ENCODE measurements at places on chromosomes 2 and 18.

GRCh38 chr2:35858216-35858615 is 497.4 kb upstream of the CRIM1 start:
- DNase-seq, result no peak

DNA sequence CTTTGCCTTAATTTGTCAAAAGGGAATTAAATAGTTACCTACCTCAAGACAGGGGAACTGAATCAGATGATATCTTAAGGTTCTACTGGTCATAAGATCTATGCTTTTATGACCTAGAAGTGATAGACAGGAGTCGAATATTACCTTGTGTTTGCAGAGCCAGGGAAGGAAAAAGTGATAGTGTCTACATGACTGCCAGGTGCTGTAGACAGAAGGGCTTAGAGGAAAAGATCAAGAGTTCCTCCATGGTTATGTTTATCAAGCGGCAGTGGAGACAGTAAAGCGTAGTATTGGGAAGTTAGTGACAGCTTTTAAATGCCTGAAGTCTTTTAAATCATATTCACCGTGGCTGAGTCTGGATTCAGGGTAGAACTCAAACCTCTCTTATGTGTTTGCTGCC is 11.9 kb downstream of the CRIM1 start:
- no peak for DNase-seq

GRCh38 chr2:172084645-172085459 is 455 bp upstream of the DLX1 start:
- peak; percentile 79 for DNase-seq

- no peak for DNase-seq
These were observed 37.8 kb upstream of the TNP1 start for GRCh38 chr2:216897561-216898203.

- no peak for DNase-seq
These were observed 140.9 kb downstream of the CAPN13 start for GRCh38 chr2:30666266-30666874.

- no peak for DNase-seq
These were observed 304.4 kb downstream of the GULP1 start for GRCh38 chr2:188596054-188596453.

GRCh38 chr2:17867133-17867532 is 11.3 kb upstream of the KCNS3 start:
- DNase-seq, result no peak

DNA sequence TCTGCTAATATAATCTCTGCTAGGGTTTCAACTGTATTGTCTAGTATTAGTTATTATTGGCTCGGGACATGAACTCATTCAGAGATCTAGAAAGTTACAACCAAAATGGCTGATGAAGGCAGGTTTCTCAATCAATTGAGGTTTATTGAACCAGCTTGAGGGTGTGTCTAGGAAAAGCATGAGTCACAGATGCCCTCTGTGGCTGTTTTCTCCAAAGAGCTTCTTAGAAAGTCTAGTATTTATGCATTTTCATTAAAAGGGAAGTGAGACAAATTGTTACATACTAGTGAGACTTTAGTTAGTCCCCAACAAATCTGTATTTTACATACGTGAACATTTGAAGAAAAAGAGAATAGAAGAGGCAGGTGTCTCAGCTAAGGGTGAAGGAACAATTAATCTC is 23.0 kb upstream of the RTTN start:
- no peak for DNase-seq

- no peak for DNase-seq
These were observed 24.9 kb upstream of the EPC2 start for GRCh38 chr2:148619560-148620195.

- no peak for DNase-seq
These were observed 280.3 kb upstream of the SKOR2 start for GRCh38 chr18:47531717-47532116.

DNA sequence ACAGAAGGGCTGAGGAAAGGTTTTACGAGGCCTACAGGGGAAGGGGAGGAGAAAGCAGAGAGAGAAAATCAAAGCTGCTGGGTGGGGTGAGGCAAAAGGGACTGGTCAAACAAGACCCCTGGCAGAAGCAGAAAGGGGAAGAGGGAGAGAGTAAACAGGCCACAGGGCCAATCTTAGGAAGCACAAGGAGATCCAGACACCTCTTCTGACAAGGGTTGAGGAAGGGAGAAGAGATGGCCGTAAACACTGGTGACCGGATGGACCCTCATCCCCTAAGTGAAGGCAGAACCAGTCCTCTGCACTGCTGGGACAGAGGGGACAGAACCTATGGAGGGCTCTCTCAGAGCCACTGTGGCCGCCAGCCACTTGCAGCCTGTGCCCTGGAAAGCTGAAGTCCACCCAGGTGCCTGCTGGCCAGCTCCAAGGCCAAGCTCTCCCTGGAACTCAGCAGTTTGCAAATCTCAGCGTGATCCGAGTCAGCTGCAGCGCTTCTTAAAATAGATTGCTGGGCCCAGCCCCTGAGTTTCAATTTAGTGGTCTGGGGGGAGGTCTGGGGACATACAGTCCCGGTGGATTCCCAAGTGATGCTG is 108.8 kb downstream of the TMEM163 start:
- no peak for DNase-seq

GRCh38 chr2:212124598-212124997 is 414.0 kb downstream of the ERBB4 start:
- DNase-seq, result no peak

DNA sequence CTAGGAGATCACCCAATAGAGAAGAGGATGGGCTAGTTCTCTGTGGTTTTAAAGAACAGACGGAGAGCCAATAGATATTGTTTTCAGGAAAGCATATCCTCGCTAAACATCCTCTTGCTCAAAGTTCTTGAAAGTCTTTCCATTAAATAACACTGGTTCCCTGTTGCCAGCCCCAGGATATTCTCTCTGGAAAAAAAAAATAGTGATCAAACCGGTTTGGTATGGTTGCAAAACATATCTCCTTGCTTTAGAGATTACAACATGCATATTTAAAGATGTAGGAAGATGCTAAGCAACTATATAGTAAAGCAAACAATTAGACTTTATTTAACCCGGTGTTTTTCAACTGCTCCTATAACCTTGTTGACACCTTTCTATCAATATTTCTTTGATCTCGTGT is 211.4 kb downstream of the CMPK2 start:
- DNase-seq, result no peak

Data from NCI-H1105 (cell line).